ENCODE measurements at places on chromosomes 12 and 14.

GRCh38 chr14:76793324-76793723 lies 19.4 kb downstream of the ANGEL1 start:
- no peak for DNase-seq

DNA sequence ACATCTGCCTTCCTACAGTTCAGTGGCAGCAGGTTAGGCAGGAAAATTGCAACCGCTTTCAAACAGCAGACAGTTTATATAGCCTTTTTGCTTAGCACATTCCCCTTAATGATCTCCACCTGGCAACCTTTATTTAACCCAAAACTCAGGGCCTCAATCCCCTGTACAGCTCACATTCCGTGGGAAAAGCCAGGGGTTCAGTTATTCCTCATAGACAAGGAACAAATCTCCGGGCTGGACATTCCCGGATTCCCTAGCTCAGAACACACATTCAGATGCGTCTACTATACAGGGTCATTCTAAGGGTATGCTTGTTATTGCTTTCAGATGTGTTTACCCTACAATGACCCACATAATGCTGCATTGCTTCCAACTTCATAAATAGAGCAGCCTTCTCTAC lies 73.8 kb upstream of the DCN start:
- no peak for DNase-seq

GRCh38 chr12:54404061-54405004 lies 14.7 kb downstream of the ITGA5 start:
- DNase-seq: no peak

DNA sequence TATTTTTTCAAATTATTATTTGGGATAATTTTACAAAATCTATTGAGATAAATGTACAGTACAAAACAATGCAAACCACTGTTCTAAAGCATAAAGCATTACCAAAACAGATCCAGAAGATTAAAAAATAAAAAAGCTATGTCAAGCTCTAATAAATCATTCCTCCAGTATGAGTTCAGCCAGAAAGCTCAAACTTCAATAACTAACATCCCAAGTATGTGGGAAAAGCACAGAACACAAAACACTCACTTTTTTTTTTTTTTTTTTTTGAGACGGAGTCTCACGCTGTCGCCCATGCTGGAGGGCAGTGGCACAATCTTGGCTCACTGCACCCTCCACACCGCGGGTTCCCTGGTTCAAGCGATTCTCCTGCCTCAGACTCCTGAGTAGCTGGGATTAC lies 11.3 kb downstream of the SAV1 start:
- DNase-seq: no peak

DNA sequence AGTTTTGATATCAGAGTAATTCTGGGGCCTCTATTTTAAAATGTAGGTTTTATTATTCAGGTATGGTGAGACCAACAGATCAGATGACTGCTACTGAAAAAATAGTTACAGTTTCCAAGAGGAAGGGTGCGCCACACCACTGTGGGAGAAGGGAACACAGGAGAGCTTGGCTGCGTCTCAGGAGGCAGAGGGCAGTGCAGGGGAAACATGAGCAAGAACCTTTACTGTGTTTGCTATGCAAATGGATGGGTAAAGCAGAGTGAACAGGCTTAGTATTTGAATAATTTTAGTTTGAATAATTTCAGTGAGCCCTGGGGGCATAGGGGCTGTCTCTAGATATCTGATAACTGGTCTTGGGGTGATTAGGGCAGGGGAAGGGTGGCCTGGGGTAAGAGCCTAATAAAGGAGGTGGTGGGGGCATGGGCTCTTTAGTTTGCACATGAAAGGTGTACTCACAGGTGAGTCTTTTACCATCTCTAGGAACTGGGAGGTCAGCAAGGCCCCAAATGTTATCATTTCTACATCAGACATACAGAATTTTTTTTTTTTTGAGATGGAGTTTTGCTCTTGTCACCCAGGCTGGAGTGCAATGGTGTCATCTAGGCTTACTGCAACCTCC lies 196.8 kb upstream of the NEDD1 start:
- DNase-seq: no peak

DNA sequence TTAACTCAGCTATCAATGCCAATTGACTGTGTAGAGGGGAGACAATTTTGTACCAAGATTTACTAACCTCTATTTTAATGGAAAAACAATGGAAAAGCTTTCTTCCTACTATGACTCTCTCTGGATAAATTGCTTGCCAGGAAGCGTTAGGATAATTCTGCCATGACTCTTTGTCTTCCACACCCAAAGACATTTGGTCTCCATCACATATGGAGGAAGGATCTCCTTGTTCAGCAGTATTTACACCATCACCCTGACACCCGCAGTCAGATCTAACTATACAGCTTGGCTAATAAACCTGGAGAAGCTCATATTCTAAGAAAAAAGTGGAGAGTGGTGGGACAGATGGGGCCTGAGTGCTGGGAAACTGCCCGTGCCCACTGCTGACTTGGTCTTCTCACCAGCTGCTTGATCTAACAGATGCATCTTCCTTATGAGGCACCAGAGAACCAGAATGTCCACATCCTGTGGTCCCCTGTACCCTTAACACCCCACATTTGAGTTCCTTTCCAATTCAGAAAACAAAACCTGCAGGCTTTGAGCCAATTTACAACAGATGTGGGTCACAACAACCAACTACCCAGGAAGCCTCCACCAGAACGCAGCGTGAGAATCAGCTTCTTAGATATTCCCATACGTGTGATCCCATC lies 154.0 kb downstream of the DAD1 start:
- no peak for DNase-seq

DNA sequence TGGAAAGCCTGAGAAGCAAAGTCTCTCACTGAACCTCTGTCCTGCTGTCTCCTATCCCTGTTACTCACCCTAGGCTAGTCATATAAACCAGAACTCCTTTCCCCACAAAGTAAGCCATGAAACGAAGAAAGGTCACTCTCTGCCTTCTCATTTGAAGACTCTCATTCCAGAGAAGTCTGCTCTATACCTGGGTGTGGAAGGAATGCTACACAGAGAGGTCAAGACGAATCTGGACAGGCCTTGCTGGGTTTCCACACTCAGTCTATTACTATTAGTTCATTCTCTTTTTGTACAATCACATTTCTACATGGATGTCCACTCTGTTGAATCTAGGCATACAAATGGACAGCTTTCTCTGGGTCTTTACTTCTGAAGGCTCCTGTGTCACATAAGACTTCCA lies 2.4 kb upstream of the AEBP2 start:
- DNase-seq: no peak

- no peak for DNase-seq
Measured at GRCh38 chr14:52948039-52948438, 2.8 kb downstream of the FERMT2 start.

DNA sequence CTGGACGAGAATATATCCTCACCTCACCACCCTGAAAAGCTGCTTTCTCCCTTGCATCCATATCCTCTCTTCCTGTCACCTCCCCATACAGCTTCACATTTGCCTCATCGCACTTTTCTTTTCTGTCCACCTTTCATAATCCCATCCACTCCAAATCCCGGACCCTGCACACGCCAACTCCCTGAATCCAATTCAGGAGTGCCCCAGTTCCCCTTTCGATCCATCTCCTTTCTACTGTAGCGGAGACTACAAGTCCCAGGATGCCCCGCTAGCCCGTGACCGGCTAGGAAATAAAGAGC lies 2.5 kb downstream of the TMEM253 start:
- no peak for DNase-seq

DNA sequence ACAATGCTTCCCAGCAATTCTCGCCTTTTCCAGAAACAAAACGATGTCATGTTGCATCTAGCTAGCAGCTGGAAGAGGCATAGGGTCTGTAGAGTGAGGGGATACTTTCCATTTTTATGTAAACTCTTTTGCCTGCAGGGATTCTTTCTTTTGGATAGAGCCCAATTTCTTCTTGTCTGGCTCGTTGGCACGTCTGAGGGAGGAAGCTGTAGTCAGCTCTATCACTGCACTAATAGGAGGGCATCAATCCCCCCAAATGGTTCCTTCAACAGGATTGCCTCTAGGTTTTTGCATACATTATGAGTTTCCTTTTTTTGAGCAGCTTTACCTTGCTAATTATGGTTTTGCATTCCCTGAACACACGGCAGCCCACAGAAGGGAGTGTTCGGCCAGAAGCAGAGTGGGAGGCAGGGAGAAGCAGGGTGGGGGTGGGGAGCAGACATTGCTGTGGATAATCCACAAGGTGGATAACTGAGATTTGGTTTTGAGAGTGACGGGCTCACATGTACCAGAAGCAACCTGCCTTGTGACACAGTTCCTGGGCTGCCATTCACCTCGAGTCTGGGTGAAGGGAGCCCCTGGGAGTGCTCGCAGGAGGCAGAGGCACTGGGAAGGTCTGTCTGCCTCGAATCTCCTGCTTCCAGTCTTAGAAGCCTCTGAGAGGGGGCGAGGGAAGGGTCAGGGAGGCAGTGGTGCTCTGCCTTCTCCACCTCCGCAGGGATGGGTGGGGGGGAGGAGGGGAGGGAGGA lies 24.5 kb downstream of the LRTM2 start:
- DNase-seq: no peak

GRCh38 chr14:101083564-101084435 lies 180.3 kb upstream of the RTL1 start:
- DNase-seq: no peak

- DNase-seq: no peak
Measured at GRCh38 chr14:76958980-76959710, 69.4 kb downstream of the IRF2BPL start.

DNA sequence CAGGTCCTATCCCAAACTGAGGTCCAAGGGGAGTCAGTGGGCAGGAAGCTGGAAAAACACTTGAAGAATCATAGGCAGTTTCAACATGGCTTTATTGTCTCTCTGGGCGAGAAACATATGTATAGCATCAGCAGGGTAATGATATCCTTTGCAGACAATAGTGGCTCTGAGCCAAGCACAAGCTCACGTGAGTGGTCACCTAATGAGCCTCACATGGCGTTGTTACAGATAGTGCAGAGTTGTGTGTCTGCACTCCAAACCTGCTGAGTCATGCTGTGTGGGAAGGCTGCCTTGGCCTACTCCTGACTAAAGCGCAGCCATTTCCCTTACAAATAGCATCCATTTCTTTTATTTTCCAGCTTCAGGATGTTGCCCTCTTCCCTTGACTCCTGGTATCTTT lies 105.2 kb upstream of the SYT1 start:
- no peak for DNase-seq

GRCh38 chr12:25764409-25764808 lies 194.1 kb upstream of the RASSF8 start:
- no peak for DNase-seq

DNA sequence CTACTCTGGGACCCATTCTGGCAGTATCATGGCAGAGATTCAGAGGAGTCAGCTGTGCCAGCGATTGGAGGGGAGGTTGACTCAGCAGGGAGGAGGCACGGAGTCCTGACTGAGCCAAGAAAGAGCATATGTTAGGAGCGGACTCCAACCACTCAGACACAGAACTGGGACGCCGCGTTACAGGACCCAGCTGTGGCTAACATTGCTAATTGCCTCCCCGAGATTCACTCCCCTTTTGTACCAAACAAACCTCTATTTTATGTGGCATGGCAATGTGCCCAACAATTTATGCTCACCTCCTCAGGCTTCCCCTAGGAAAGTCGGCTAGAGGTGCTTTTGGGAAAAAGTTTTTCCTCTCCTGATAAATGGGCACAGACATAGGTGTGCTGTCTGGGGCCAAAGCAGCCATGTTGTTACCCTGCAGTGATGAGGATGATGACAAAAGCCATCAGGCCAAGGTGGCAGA lies 15.2 kb upstream of the CLIP1 start:
- DNase-seq: no peak

GRCh38 chr12:41920355-41920754 lies 224.3 kb downstream of the GXYLT1 start:
- DNase-seq: no peak

DNA sequence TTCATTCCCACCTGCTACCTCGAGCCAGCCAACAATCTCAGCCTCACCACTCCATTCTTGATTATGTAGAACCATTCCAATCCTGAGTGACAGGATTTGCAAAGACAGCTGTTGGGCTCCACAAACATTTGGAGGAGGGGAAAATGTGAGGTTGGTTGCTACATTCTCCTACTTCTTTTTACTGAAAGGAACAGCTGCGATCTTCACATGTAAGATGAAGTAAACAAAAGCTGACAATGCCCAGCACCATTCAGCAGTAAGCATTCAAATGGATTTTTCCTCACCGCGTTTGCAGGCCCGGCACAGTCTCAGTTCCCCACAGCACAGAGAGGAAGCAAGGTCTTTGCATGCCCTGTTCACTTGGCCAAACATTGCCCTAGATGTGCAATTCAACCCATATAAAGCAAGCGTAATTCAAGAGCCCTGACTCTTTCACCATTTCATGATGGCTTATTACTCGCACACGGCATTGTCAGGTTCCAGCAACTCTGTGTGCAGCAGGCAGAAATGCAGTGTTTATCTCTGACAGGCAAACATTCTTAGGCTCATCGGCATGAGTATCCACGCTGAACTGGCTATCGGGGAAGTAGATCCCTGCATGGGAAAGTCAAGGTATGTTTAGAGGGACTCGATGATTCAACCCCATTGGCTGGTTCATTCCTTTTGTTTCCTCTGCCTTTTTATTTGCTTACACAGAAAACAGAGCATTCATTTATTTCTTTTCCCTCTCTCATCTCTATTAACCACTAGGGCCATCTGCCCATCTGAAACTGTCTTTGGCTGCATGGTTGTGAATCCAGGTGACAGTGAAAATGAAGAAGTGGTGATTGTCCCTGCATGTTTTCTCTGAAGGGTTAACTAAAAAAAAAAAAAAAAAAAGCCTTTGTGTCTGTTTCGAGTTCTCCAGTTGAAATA lies 236.1 kb upstream of the PLEKHG7 start:
- DNase-seq: no peak

- DNase-seq: no peak
Measured at GRCh38 chr12:96520767-96521166, 31.4 kb downstream of the CFAP54 start.

GRCh38 chr12:45909041-45909713 lies 81.2 kb downstream of the SCAF11 start:
- no peak for DNase-seq

GRCh38 chr12:41634091-41634490 lies 446.0 kb downstream of the PDZRN4 start:
- DNase-seq: no peak

GRCh38 chr12:49297695-49298060 lies 2.7 kb downstream of the PRPH start:
- no peak for DNase-seq

DNA sequence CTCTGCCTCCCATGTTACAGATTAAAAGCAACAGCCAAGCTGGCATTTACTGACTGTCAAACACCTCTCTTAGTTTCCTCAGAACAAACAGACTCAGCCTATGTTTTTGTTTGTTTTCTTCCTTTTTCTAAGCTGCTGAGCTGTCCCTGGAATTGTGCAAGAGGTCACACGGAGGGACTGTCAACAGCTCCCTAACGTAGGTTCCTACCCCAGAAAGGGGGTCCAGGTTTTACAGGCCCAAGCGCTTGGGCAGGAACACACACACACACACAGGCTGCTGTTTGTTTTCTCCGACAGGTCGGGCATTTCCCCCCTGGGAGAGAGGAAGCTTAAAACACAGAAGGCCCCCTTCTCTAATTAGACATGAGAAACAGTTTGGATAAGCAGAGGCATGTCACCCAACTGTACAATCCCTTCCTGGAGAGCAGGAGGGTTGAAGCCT lies 739.6 kb upstream of the TBX3 start:
- DNase-seq: no peak

GRCh38 chr12:101172316-101172715 lies 37.7 kb downstream of the SLC5A8 start:
- no peak for DNase-seq

- DNase-seq: no peak
Measured at GRCh38 chr12:105275997-105276733, 40.2 kb upstream of the APPL2 start.

All from activated T-helper 1 cell treated with Interleukin-2 at 50 U/mL for 16 hours (primary cell).